GM19239 (cell line): ENCODE measurements at places on chromosomes 7 and 10.

DNA sequence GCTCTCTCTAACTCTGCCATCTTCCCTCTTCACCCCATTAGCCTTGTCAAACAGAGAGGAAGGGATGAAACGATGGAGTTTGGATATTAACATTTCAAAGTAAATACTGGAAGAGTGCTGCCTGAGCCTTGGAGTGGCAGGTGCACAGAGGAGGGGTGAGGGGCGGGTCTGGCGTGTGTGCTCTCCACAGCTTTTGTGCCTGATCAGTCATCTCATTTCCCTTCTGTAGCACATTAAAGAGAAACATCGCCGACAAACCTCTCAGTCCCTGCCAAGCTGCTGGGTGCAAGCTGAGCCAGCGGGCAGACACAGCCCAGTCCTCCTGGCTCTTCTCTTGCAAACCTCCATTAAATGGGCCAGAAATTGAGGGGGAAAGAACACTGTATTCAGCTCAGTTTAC, 76.2 kb downstream of the SLIT1 start:
- DNase-seq = no peak

GRCh38 chr7:6553448-6554044, 2.3 kb upstream of the GRID2IP start:
- DNase-seq = no peak

DNA sequence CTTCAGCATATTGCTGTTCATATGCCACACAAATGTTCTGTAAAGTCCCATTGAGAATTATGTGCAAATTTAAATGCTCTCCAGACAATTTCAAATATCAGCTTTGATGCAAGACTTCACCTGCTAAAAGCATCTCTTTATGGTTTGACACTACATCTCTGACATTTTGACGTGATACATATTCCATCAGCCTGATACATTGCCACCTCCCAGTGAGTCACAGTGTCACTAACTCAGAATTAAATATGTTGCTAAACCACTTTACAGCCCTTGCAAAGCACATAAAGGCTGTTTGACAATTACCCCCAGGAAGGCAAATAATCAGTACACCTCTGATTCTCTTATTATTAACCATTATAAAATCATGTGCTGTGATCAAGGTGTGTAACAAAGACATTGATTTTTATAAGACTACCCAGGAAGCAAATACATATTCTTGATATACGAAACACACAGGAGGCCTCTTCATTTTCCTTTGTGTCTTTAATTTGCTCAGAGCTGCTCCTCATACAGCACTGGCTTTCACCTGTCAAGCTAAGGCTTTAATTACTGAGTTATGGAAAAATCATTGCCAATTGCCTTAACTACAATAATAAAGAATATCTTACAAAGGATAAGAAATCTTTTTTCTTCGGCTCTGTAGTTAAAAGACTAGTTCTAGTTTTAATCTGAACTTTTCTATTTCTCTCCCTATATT, 547.5 kb upstream of the C7orf33 start:
- no peak for DNase-seq

GRCh38 chr10:63866075-63866746, 345.0 kb downstream of the REEP3 start:
- peak; percentile 52 for DNase-seq

DNA sequence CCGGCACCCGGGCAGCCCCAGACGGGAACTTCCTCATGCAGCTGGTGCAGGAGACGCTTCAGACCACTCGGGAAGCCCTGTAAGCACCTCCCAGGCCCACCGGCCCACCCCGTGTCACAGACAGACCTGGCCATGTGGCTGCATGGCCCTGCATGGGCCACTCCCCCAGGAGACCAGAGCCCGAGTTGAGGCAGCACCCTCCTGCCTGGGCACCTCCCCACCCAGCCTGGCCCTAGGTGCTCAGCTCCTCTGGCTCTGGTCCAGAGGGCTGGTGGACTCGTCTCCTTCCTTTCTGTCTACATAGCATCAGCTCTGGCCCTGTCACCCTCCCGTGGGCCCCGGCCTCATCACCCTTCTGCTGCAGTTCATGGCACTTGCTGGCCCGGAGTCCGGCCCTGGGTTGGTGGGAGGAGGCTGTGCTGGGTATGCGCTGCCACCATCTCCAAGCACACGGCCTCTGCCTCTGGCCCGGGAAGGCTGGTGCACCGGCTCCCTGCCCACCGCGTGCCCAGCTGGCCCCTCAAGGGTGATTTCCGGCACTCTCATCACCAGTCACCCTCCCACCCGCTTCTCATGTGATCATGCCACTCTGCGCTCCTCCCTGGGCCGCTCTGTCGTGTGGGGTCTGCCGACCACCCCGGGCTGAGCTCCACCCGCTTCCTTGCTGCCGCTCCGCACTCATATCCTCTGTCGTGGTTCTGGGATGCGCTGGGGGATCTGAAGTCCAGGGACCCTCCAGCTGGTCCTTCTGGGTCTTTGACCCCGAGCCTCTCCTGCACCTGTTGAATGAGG, 53.1 kb upstream of the DPYSL4 start:
- DNase-seq = no peak

GRCh38 chr10:63760034-63760707, 239.0 kb downstream of the REEP3 start:
- DNase-seq = no peak

- no peak for DNase-seq
These were observed 5.7 kb downstream of the PPIF start for GRCh38 chr10:79353000-79353406.

- no peak for DNase-seq
These were observed 103.0 kb downstream of the TCF7L2 start for GRCh38 chr10:113053091-113053490.

GRCh38 chr7:20787660-20788419, 1.2 kb upstream of the SP8 start:
- no peak for DNase-seq

DNA sequence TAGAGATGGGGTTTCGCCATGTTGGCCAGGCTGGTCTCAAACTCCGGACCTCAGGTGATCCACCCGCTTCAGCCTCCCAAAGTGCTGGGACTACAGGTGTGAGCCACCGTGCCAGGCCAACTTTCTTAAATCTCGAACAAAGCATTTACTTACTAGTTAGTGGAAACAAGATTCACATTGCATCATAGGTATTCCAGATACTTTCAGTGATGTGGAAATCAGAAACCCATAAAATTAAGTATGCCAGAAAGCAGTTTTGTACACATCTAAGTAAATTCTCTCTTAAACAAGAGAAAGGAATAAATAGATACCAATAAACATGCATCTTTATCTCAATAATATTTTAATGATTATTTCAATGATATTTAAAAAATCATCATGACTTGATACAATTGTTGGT, 75.5 kb downstream of the DGKI start:
- DNase-seq = no peak

DNA sequence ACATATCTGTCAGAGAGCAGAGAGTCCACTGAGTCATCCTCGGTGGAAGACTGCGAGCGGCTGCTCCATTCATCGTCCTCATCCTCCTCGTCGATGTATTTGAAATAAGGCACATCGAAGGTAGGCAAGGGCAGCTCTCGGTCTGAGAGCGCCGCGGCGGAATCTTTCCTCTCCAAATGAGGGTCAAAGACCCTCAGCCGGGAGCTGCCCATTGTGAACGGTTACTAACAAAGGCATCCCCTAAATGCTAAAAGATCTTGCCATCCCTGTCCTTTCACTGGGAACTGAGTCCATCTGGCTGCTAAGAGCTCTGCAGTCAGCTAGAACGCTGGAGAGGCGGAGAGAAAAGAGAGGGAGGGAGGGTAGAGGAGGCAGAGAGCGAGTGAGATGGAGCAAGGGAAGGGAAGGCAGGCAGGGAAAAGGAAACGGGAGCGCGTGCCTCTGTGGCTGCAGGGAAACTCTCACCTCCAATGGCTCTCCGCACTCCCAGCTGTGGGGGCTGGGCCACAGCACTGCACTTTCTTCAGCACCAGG, 163.4 kb downstream of the RAPGEF5 start:
- DNase-seq = no peak

DNA sequence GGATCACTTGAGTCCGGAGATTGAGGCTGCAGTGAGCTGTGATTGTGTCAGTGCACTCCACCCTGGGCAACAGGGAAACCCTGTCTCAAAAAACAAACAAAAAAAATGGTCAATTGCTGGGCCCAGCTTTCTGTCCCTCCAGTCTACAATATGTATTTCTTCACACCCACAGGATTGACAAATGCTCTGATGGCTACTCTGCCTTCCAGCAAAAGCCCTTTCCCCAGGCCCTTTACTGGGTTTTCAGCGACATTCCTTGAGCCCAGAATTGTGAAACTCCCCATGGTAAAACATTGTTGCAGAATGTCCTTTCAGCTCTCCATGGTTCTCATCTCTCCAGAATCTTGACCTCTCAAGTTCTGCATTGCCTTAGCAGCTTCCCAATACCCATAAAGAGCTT, 23.7 kb upstream of the TNKS2 start:
- DNase-seq = no peak

- DNase-seq = no peak
These were observed 7.1 kb upstream of the NOD1 start for GRCh38 chr7:30485667-30486066.

- no peak for DNase-seq
These were observed at the start of gene TAS2R39 for GRCh38 chr7:143183024-143183423. Gene TAS2R39, plus strand, starts transcription at chr7:143183419. Its CDS starts 0 bp downstream, at chr7:143183419.

DNA sequence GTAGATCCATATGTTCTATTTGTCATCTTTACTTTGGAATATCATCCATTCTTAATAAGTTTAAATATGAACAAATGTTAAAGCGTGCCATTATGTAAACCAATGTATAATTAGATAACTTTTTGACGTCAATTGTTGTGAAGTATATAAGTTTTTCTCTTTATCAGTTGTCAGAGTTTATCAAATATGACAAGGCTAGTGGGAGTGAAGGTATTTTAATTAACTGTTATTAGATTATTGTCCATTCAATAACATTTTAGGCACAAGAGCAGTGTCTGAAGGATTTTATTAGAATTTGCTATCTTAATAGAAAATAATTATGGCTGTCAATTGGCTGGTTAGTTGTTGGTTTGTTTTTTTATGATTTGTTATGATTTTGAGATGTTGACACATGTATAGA, 280.6 kb downstream of the CDK14 start:
- no peak for DNase-seq

GRCh38 chr10:126062131-126063032, 166.0 kb downstream of the FANK1 start:
- DNase-seq = no peak

GRCh38 chr10:77259171-77259874, 378.3 kb downstream of the KCNMA1 start:
- no peak for DNase-seq

DNA sequence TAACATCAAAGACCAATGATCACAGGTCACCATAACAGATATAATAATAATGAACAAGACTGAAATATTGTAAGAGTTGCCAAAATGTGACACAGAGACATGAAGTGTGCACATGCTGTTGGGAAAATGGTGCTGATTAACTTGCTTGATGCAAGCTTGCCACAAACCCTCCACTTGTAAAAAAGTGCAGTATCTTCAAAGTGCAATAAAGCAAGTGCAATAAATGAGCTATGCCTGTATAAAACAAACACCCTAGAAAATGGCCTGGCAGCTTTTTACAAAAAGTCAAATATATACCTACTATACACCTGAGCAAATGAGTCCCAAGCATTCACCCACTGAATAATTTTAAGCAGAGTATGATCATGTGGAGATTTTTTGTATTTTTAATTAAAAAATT, 9.7 kb upstream of the CCDC7 start:
- DNase-seq = no peak

DNA sequence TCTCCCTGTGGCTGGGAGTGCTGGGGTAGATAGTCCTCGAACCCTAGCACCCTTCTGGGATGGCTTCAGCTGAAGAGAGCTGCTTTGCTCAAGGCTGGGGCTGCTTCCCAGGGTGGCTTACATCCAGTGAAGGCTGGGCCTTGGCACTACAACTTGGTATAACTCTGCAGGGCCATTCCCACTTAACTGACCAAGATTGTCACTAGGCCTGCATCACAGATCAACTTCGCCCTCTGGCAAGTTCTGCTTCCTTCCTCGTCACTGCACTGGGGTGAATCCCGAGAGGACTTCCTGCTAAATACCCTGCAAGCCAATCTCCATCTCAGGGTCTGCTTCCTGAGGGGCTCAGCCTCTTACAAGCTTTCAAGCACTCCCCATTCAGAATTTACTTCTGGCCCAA, 195.2 kb downstream of the DOCK4 start:
- DNase-seq = no peak

DNA sequence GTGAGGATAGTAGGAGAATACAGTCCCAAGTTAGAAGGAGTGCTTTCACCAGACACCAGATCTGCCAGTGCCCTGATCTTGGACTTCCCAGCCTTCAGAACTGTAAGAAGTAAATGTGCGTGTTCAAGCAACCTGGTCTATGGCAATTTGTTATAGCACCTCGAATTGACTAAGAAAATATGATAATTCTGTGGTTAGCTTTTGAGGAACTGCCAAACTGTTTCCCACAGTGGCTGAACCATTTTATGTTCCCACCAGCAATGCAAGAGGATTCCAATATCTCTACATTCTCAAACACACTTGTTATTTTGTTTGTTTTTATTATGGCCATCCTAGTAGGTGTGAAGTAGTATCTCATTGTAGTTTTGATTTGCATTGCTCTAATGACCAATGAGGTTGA, 47.0 kb downstream of the RBM20 start:
- no peak for DNase-seq

DNA sequence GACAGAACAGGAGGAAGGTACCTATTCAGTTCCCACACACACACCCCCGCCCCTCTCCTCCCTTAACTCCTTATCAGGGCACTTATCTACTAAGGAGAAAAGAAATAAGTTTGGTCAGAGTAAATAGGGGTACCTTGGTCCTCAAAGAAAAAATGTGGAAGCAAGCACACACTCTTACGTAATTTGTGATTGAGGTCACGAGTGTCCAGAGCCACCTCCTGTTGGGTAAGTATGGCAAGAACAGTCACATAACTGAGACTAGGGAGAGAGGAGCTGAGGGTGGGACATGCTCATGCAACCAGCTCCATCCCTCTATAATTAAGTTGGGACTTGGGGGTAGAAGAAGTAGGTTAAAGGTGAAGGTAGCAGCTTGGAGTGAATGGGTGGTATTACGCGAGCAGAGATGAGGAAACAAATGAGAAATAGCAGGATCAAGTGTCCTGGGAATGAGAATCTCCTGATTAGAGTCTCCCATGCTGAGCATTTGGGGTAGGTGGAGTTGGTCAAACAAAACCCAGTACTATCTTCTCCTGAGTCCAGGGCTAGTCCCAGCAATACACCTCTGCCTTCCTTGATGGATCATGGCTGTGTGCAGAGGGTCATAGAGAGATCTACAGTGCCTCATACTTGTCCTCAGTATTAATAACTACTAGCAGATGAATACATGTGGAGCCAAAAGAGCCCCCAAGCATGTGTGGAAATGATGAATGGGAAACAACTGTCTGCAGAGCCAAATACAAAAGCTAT, 77.1 kb downstream of the GSAP start:
- DNase-seq = no peak

GRCh38 chr10:103510046-103510685, 16.7 kb downstream of the NEURL1 start:
- no peak for DNase-seq

- no peak for DNase-seq
These were observed 160.3 kb upstream of the NRP1 start for GRCh38 chr10:33494694-33495265.

- DNase-seq = no peak
These were observed 33.5 kb downstream of the HYCC1 start for GRCh38 chr7:22980422-22980821.
